GM13976 (cell line): ENCODE measurements at places on chromosomes 12 and 14.

DNA sequence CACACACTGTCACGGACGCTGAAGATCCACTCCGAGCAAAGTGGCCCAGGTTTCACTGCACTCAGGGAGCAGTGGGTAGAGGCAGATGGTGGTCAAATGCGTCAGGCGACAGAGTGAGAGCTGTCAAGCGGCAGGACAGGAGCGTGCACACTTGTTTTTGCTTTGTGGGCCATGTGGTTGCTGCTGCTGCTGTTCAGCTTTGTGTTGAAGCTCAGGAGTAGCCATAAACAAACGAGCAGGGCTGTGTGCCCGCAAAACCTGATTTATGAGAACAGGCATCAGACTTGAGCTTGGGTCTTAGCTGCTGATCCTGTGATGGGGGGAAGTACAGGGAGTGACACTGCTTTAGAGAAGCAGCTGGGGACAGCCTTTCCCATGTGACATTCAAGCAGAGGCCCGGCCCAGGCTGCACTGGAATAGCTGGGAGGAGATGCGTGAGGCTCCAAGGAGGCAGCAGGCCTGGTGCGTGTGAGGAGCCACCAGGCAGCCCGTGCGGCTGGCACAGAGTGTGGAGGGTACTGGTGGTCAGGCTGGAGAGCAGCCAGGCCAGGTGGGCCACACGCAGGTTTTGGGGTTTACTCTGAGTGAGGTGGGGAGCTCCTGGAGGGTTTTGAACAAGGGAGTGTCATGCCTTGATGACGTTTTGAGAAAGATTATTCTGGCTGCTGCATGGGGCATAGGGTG lies 31.1 kb upstream of the ASPG start:
- DNase-seq = no peak

GRCh38 chr14:103542605-103543088 lies 13.7 kb downstream of the TRMT61A start:
- no peak for DNase-seq

GRCh38 chr14:58833634-58834378 lies 196.0 kb downstream of the DACT1 start:
- no peak for DNase-seq

DNA sequence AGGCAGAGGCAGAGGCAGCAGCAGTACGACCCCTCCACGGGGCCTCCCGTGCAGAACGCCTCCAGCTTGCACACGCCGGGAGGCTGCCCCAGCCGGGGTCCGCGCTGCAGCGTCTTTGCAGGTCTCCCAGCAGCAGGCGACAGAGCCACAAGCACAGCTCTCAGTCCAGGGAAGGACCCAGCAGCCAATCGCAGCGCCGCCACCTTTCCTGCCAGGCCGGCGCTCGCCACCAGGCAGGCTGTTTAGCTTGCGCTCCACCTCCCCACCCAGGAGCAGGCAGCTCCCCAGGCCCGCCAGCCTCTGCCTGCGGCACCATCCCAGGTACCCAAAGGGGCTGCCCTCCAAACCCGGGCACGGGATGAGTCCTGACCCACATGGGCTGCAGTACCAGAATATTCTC lies 25.2 kb downstream of the DDX51 start:
- no peak for DNase-seq

DNA sequence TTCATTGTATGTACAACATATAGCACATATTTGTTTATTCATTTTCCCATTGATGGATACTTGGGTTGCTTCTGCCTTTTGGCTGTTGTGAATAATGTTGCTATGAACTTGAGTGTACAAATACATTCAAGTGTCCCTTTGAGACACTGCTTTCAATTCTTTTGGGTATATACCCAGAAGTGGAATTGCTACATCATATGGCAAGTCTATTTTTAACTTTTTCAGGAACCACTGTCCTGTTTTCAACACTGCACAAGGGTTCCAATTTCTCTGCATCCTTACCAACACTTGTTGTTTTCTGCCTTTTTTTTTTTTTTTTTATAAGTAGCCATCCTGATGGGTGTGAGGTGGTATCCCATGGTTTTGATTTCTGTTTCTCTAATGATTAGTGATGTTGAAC lies 15.9 kb downstream of the RBMS2 start:
- DNase-seq = no peak

DNA sequence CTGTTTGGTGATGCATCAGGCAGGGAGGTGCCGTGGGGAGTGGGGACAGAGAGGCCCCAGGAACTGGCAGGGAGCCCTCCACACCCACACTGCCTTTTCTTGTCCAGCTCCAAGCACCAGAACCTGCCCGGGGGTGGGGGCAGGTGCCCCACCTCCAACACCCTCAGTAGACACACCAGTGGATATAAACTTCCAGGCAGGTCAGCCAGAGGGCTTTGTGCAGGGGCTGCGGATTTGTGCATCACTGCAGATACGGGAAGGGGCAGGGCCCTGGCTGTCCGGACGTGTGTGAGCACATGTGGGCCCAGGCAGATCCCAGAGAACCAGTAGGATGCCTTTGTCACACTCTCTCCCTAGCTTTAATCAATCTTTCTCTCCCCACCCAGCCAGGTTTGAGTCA lies 1.3 kb upstream of the TGM1 start:
- no peak for DNase-seq

- DNase-seq = no peak
Measured at GRCh38 chr12:109988903-109989302, 7.3 kb downstream of the GIT2 start.

GRCh38 chr14:67800743-67801142 lies 15.6 kb downstream of the ZFYVE26 start:
- DNase-seq = no peak

- DNase-seq = peak; percentile 33
Measured at GRCh38 chr14:50859296-50859624, 12.6 kb upstream of the ABHD12B start.

DNA sequence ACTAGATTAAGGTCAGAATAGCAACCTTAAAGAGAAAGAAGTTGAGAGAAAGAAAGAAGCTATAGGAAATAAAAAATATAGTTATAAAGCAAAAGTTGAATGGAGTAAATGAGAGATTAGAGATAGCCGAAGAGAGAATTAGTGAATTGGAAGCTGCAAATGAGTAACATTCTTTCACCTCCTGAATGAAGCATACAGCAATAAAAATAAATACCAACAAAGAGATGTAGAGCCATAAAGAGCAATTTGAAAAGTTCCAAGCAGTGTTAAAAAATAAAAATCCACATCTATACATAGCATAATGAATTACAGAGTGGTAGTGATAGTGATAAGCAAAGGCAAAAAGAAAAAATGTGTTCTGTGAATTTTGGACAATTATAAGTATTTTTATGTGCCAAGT lies 177.9 kb downstream of the VRK1 start:
- no peak for DNase-seq

DNA sequence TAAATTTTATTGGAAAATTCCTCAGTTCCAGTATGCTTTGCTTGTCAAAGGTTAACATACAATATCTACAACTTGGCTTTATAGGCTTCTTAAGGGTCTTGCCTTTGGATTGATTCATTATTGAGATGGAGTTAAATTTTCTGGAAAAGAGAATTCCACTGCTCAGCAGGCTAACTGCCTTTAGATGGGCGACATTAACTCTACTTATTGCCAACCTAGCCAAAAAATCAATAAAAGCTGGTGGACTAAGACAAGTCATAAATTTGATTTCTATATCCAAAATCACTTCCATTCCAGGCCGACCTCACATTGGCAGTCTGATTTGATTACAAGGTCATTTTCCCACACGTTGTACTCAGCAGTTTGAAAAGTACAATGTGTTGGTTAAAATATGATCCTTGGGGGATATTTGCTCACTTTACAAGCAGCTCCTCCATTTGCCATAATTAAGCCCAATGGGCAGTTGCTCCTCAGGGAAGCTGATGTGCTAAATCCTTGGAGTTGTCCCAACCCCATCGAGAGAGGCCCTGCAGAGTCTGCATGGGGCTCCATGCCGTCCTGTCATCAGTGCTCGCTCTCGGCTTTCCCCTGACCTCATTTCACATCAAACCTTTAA lies 36.1 kb upstream of the CRY1 start:
- no peak for DNase-seq

- no peak for DNase-seq
Measured at GRCh38 chr12:115835445-115835844, 442.0 kb downstream of the MED13L start.

GRCh38 chr14:74660167-74660566 lies 48.1 kb upstream of the LTBP2 start:
- no peak for DNase-seq
